ENCODE measurements at places on chromosomes 12 and 14. TPM values are rescaled to one million over a fixed set of nuclear protein-coding genes. Genes with fewer than 3 reads are reported as not detected.

SMOC1 gene
- polyA plus RNA-seq, result not detected

HIGD1C gene
- not detected for polyA plus RNA-seq

ZNF605 gene
- 0.69 TPM for polyA plus RNA-seq

TMEM132C gene
- polyA plus RNA-seq, result not detected

SDR9C7 gene
- polyA plus RNA-seq, result 0.13 TPM

MANSC4 gene
- polyA plus RNA-seq, result not detected

CD163 gene
- polyA plus RNA-seq, result not detected

FSCB gene
- polyA plus RNA-seq, result not detected

DHH gene
- polyA plus RNA-seq, result 1.8 TPM

METTL25 gene
- 1.1 TPM for polyA plus RNA-seq

PCED1B gene
- 6.6 TPM for polyA plus RNA-seq

RFLNA gene
- not detected for polyA plus RNA-seq

TMEM119 gene
- polyA plus RNA-seq, result not detected

MORN3 gene
- 0.12 TPM for polyA plus RNA-seq

ENDOU gene
- not detected for polyA plus RNA-seq

DDX54 gene
- 107 TPM for polyA plus RNA-seq

NKX2-1 gene
- polyA plus RNA-seq, result not detected

DBX2 gene
- not detected for polyA plus RNA-seq

MANSC1 gene
- 3.9 TPM for polyA plus RNA-seq

TEAD4 gene
- 31.8 TPM for polyA plus RNA-seq

POTEM gene
- polyA plus RNA-seq, result not detected

SLC25A21 gene
- polyA plus RNA-seq, result 17.7 TPM

EIF2B2 gene
- polyA plus RNA-seq, result 68.3 TPM

MAGOHB gene
- polyA plus RNA-seq, result 79.6 TPM

ESRRB gene
- 22.9 TPM for polyA plus RNA-seq

NRL gene
- polyA plus RNA-seq, result 1.9 TPM

All from K562 (cell line).